ENCODE measurements at places on chromosomes 3 and 15.

DNA sequence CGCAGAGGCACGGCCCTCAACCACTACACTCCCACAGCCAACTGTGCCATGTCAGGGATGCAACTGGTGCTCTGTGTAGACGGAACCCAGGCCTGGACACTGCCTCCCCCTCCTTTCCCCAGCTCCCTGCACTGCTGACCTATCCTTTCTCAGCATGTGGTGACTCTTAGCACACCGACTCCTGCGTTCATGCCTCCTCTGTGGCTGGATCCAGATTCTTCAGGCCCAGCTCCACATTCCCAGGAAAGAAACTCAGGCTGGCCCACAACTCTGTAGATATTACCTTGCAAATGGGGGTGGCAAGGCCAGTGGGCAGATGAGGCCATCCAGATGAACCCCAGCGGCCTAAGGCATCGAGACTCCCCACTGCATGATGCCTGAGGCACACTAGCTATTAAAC, 272.7 kb downstream of the OCA2 start:
- DNase-seq, result no peak

GRCh38 chr15:100670505-100671021, 68.2 kb downstream of the ASB7 start:
- no peak for DNase-seq

DNA sequence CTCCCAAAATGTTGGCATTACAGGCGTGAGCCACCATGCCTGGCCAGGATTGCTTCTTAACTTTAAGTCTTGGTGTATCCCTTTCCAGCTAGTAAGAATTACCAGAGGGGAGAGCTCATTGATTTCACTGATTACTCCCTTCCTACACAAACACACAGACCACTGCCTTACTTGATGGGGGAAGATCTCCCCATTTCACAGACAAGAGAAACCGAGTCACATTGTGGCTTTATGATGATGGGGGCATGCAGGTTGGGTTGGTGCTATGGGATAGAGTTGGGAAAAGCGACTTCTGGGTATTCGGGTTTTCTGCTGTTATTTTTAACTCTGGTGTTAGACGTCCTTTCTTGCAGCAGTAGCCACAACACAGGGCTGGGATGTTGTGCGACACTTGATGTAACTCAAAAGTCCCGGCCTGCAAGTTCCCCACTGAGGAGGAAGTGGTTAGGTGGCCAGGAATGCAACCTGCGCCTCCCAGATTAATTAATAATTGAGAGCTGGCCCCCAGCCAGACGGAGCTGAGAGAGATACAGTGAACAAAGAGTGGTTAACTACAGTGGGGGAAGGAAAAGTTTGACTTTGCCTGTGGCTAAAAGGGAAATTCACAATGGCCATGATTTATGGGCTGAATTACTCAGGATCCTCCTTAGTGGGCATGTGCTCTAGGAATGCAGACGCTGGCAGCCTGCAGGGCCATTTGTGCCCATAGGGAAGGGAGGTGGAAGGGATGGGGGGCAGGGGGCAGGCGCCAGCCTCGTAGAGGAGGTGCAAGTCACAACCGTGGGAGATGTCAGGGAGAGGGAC, 63.6 kb downstream of the SMAD6 start:
- no peak for DNase-seq

DNA sequence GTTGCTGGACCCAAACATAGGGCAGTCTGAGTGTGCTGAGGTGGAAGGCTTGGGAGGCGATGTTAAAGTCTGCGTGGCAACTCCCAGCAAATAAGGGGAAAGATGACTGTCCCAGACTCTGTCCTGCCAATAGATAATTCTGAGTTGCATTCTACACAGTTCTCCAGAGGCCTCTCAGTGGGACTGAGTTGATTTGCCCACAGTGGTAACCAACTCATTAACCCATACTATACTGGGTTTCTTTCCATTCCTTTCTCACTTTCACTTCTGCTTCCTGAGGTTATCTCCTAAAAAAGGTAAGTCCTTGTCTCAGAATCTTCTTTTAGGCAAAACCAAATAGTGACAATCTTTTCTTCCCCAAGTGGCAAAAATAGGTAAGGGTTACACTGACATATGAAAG, 549.9 kb upstream of the DPPA4 start:
- no peak for DNase-seq

DNA sequence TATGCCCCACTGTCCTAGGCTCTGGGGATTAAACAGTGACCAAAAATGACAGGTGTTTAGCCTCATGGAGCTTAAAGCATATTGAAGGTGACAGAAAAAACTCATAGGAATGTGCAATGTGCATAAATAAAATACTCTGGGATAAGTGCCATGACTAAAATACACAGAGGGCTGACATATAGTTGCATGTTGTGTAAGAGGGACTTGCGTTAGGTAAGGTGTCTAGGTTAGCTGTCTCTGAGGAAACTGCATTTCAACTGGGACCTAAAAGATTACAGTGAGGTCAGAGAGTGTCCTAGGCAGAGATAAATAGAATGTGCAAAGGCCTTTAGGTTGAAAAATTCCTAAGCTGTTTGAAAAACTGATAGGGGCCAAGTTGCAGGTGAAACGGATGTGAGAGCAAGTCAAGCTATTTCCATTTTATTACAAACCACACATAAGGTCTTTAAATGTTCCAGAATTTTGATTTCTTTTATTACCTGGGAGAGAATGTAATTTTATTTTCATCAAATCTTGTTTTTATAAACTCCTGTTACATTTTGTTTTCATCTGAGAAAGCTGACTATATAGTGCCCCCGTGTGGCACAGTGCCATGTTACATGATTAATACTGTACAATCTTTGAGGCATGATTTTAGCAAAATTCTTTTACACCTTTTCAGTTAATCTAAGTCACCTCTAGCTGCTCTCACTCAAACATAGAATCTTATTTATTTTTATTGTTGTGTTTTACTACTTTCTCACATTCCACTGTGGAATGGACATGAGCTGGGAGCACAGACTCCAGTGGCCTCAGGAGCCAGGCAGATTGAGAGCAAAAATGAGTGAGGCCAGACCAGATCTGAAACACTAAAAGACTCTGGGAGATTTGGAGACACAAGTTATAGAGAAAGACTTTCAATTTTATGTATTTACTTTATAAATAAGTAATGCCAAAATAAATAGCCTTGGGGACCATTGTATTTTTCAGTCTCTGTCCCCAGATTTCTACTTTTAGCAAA, 259.6 kb upstream of the ZNF717 start:
- no peak for DNase-seq

GRCh38 chr3:190709351-190709773, 153.1 kb downstream of the GMNC start:
- DNase-seq, result no peak

GRCh38 chr15:26974120-26974780, 3.3 kb downstream of the GABRG3 start:
- DNase-seq, result no peak

Data from CD4-positive, alpha-beta T cell treated with Interleukin-6 for 4 hours (primary cell).